Stimulated activated CD4-positive, alpha-beta T cell treated with anti-CD3 and anti-CD28 coated beads, Interleukin-1b, Interleukin-23, amount 100 ng/mL, for 1 hour (primary cell): ENCODE measurements at places on chromosomes 7 and 10.

DNA sequence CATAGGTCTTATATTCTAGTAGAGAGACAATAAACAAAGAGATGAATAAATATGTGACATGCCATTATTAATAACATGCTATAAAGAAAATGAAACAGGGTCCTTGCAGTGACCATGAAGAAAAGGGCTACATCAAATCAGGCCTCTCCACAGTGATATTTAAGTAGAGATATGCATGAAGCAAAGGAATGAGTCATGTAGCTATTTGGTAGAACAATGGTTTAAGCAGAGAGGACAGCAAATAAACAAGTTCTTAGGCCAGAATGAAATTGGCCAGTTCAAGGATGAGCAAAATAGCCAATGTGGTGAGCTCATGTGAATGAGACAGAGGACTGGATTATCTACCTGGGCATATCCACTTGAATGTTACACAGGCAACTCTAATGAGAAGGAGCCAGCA, 172.2 kb upstream of the FERD3L start:
- DNase-seq, result no peak

DNA sequence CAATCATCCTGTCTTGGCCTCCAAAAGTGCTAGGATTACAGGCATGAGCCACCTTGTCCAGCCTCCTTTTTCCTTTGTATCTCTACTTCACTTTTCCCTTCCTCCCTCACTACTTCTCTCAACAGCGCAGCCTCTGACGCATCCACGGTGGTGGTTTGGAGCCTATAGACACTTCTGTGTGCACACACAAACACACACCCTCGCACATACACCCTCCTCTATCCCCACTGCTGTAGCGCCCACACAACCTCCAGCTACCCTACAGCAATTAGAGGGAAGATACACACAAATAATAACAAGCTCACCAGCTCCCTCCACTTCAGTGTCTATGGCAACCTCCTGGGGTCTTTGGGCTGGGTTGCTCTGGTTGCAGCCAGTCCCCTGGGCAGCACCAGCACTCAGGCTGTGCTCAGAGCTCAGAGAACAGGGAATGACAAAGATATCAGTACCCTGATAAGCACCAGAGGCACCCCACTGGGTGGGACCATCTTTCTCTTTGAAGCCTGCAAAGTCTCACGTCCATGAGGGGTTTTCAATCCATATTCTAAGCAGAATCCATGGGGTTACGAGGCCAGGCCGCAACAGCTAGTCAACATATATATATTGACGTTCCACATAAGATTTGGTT, 3.3 kb upstream of the CAMK2G start:
- no peak for DNase-seq

DNA sequence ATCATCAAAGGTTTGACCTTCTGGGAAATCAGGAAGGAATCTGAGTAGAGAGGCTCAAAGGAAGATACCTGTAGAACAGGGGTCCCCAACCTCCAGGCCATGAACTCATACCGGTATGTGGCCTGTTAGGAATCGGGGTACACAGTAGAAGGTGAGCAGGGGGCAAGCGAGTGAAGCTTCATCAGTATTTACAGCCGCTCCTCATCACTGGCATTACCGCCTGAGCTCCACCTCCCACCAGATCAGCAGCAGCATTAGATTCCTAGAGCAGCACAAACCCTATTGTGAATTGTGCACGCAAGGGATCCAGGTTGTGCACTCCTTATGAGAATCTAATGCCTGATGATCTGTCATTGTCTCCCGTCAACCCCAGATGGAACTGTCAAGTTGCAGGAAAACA, 158.5 kb upstream of the CACNA2D1 start:
- no peak for DNase-seq

DNA sequence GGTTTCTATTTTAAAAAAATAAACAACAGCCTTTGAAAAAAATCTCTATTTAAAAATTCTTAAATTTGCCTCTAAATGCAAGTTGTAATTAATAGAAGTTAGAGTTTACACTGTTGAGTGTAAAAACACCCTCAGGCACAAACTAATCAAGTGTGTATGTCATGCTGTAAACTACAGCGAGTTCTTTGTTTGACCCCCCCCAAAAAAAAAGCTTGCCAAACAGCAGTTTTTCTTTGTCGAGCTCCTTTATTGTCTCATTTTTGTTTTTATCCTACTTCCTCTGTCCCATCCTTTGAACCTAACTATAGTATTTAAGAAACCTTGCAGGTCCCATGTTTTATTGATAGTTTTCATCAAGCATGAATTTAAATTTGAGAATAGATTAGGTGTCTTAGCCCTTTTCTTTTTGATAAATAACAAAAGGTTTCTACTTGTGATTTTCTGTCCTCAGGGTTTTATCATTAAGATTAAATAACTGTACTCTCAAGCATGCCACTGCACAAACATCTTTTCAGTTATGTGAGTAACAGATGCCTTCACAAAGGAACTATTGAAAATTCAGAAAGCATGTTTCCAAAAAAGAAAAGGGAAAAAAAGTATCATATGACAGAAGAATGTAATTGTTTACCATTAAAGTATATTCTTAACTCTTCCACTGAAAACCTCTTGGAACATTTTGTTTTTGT, 176.0 kb downstream of the ARID5B start:
- DNase-seq, result no peak

DNA sequence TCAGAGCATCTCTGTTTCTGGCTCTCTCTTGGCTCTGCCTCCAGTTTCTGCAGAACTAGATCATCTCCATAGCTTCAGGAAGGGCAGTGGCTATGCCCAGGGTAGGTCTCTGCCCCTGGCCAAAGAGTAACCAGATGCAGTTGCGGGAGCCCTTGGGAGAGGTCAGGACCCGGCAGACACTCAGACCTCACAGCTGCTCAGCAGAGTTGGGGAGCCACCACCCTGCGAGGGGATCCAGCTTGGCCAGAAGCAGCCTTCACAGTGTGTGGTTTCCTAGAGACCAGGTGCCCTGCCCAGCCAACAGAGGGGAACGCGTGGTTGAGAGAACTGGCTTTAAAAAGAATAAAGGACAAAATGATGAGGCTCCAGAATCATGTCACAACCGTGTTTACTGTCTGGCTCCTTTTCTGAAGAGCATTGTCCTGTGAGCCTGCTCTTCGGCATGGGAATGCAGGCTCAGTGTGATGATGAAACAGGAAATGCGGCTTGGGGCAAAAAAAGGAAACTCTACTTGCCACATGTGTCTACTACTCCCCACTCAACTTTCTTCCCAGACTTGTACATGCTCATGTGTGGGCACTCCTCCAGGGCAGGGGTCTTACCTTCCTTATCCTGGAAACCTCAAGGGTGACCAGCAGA, 243.1 kb downstream of the INHBA start:
- DNase-seq, result no peak

DNA sequence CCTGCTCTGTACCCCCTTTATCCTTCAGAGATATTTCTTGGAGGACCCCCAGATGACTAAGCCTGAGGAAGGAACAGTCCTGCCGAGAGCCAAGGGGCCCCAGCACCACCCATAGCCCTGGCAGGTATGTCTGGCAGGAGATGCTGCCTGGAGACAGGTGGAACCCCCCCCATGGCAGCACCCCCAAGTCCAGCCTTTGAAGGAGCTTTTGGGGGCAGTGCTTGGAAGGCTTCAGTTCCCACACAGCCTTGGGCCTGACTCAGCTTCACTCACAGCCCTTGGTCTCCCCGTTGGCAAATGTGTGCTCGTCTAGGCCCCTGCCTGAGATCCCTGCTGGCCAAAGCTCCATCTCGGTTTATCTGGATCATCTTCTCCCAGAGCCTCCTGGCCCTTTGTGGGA, 23.0 kb upstream of the PCBD1 start:
- DNase-seq, result no peak

DNA sequence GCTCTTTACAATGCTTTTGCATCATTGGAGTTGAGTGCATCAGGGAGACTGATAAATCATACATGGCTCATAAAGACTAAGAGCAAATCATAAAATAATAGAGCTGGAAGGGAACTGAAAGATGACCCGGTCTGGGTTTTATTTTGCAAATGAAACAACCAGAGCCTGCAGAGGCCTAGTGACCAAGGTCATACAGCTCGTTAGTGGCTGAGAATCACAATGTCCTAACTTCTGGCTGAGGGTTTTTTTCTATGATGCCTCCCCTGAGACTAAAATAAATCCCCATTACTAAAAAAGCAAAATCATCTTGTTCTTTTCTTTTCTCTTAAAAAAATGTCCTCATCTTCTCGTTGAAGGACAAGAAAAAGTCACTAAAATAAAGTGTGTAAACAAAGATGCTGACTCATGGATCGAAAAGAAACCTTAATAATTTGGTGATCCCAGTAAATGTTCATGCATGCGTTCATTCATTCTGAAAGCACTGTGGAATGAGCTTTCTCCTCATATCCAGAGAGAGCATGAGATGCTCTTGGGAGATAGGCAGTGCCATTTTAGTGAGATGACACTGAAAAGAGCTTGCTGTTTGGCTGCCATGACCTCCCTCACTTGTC, 107.8 kb upstream of the PHYHIPL start:
- DNase-seq, result no peak

DNA sequence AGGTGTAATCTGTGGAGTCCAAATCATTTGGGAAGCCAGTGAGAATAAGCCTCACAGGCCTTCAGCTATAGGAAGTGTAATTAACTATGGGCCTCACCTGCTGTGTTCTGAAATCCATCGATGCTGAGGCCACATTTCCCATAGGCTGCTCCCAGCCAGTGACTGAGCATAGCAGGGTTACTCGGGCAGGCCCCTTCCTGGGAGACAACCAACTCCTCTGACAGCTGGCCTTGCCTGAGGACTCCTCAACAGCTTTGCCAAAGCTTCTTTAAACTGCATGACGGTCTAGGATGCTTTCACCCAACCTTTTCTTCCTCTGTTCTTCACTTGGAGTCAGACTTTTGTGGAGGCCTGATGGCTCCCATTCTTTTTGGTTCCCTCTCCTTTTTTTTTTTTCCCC, 63.8 kb upstream of the SMNDC1 start:
- DNase-seq, result no peak

GRCh38 chr10:117222552-117222951, 18.4 kb upstream of the SLC18A2 start:
- DNase-seq, result no peak

- DNase-seq, result no peak
Measured at GRCh38 chr10:94963901-94964300, 25.4 kb downstream of the CYP2C9 start.

DNA sequence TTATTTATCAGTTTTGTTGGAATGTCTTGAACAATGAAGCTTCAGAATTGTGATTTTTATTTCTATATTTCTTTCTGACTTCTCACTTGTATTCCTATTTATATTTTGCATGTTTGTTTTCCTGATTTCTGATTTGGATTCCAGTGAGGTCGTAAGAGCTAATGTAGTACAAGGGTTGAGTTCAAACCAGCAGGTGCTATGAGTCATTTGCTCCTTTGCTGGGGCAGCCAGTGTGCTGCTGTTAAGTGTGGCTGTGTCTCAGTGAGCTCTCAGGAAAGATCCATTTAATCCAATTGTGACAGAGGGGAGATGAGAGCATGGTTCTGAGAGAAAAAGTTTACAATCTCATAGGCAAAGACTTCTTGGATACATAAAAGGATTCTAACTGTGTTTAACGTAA, 48.6 kb downstream of the MCU start:
- DNase-seq, result no peak

DNA sequence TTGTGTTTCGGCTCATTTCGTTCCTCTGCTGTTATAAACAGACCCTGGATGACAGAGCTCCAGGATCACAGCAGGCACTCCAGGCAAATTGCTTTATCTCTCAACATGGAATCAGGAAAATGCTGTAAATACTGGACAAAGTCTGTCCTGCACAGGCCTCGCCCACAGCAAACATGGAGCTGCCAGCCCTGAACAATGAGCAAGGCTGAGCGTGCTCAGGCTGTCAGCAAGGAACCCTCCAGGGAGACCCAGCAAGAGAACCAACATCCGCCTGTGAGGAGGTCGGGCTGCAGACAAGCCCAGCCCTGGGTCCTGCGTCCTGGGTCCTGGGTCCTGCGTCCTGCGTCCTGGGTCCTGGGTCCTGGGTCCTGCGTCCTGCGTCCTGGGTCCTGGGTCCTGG, 180.8 kb downstream of the PTPRN2 start:
- DNase-seq, result no peak

GRCh38 chr10:75632805-75633462, 201.5 kb downstream of the LRMDA start:
- DNase-seq, result no peak

GRCh38 chr7:20404320-20404719, 73.6 kb downstream of the ITGB8 start:
- no peak for DNase-seq

GRCh38 chr7:151310578-151310977, 31.0 kb upstream of the NUB1 start:
- DNase-seq, result no peak

DNA sequence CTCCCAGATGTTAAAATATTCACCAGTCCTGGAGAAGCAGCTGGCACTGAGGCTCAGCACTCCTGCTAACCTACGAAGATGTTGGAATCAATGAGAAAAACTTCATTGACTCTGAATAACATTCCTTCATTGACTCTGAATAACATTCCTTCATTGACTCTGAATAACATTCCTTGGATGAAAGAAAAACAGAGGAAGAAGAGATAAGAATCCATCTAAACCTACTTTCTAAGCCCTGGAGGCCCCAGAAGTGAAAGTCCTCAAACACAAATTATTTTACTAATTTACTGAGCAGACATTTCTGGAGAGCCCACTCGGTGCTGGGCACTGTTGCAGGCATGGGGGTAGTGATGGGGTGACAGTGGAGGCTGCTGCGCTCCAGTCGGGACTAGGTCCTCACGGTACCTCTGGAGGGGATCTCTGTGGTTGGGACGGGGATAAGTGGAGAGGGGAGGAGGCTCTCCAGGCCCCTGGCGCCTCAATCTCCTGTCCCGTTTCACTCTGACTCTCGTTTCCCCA, 254.1 kb downstream of the WDR37 start:
- DNase-seq, result no peak

DNA sequence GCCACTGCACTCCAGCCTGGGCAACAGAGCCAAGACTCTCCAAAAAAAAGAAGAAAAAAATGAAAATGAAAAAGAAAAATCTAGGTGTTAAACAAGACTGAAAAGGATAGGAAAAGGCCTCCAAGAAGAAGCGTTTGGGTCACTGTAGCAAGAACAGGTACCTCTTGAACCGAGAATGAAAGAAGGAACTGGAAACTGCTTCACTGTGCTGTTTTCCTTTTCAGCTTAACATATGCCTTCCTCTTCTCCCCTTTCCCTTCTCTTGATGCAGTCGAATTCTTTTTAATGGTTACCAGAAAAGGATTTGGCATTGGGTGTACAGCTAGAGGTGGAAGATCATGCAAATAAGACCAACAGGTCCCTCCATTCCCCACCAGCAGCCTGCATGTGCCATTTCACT, 28.1 kb downstream of the LRRC4 start:
- no peak for DNase-seq

GRCh38 chr10:30553018-30553625, 76.4 kb downstream of the LYZL2 start:
- DNase-seq, result no peak

- DNase-seq, result no peak
Measured at GRCh38 chr7:137987968-137988367, 13.9 kb downstream of the CREB3L2 start.

- no peak for DNase-seq
Measured at GRCh38 chr10:125016611-125017202, 74.8 kb downstream of the ZRANB1 start.

GRCh38 chr7:142301299-142301698, 43.4 kb upstream of the PRSS58 start:
- DNase-seq, result no peak
